ENCODE measurements at places on chromosomes 12 and 14. TPM values are rescaled to one million over a fixed set of nuclear protein-coding genes. Genes with fewer than 3 reads are reported as not detected.

The PITPNM2 gene
- 5.2 TPM for total RNA-seq

DNA sequence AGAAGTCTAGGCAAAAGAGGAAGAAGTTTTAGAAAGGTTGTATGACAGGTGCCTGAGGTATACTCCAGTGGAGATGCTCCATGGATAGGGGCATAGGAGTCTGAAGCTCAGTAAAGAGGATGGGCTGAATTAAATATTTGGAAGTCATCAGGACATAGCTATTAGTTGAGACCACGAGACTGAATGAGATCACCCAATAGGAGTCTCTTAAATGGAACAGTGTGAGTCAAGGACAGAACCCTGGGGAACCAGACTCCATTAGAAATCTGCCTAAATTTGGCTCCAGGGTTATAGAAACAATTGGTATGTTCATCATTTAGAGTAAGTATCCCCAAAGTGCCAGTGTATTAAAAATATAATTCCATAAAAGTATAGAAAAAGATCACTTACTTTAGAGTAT, 172.6 kb downstream of the PRKCH start:
- DNase-seq, result no peak

The INHBE gene
- total RNA-seq, result 8.7 TPM

DNA sequence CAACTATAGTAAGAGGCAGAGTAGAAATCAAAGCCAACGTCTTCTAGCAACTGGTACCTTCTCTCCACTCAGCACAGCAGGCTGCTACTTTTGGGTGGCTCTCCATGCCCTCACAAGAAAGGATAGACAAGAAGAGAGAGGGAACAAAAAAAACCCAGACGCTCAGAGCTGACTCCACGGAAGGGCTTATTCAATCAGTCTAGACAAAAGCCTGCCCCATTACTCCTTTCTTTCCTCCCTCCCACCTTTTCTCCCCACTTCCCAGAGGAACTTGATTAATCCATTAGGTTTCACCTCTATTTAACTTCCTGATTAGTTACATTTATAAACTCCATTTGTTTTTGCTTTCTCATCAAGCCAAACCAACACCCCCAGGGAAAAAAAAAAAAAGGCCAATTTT, 71.1 kb upstream of the CCDC60 start:
- DNase-seq, result no peak

The CDK2 gene
- total RNA-seq, result 23.2 TPM

- no peak for DNase-seq
These were observed 635.4 kb downstream of the VRK1 start for GRCh38 chr14:97432586-97432985.

DNA sequence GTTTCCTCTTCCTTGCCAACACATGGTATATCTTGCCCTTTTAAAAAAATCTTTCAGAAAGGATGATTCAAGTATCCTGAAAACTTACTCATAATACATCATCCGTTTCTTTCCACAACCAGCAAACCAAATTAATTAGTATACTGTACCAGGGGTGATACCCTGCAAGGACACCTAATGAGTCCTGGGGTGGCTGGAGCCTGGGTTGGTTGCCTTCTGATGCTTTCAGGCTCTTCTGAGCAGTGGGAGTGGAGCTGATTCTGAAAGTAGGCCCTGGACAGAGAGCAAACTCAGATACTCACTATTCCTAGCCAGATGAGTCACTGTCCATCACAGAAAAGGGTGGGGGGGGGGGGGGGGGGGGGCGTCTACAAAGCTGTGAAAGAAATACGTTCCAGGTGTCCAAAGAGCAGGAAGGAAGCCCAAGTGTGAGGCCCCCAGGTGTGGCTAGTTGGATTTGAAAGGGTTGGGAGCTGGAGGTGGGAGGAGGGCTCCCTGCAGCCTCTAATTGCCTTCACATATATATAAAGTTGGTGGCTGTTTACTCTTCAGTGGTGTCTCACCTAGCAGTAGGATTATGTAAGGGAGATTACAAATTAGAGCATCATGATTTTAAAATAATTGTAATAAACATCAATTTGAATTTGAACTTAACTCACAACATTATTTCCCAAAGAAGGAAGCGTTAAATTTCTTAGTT, 36.5 kb downstream of the FBXO33 start:
- DNase-seq, result no peak
